ENCODE measurements at places on chromosomes 12 and 14. TPM values are rescaled to one million over a fixed set of nuclear protein-coding genes. Genes with fewer than 3 reads are reported as not detected.

Gene INHBC
- 0.16 TPM for total RNA-seq

Gene NUBPL
- 7.7 TPM for total RNA-seq

Gene SLC25A21
- total RNA-seq: not detected

Gene CLEC12A
- 47.8 TPM for total RNA-seq

Gene GYS2
- not detected for total RNA-seq

Gene DNAH10
- total RNA-seq: 0.10 TPM

Gene CLEC4D
- 0.45 TPM for total RNA-seq

Gene KRT80
- total RNA-seq: not detected

Gene HOXC9
- not detected for total RNA-seq

Gene ADCY6
- total RNA-seq: 0.64 TPM

Gene TRIP11
- total RNA-seq: 69.4 TPM

Gene SLC35F4
- total RNA-seq: not detected

Gene PLCZ1
- not detected for total RNA-seq

Gene PTPRR
- total RNA-seq: not detected

Gene SLC6A15
- total RNA-seq: not detected

Gene AQP5
- total RNA-seq: not detected

Gene C12orf50
- 0.11 TPM for total RNA-seq

Gene KRT85
- not detected for total RNA-seq

Gene MYH6
- not detected for total RNA-seq

Gene CDKN3
- total RNA-seq: 3.4 TPM

Gene PLEK2
- 1.1 TPM for total RNA-seq

Gene A2M
- not detected for total RNA-seq

Gene CDH24
- 1.5 TPM for total RNA-seq

Gene KIAA0586
- total RNA-seq: 34.8 TPM

Gene ZFYVE26
- total RNA-seq: 25.8 TPM

Gene SSTR1
- total RNA-seq: not detected

Gene GRIN2B
- total RNA-seq: not detected

Gene OASL
- 4.3 TPM for total RNA-seq
